Activated naive CD4-positive, alpha-beta T cell (primary cell): ENCODE measurements at places on chromosomes 2 and 18.

DNA sequence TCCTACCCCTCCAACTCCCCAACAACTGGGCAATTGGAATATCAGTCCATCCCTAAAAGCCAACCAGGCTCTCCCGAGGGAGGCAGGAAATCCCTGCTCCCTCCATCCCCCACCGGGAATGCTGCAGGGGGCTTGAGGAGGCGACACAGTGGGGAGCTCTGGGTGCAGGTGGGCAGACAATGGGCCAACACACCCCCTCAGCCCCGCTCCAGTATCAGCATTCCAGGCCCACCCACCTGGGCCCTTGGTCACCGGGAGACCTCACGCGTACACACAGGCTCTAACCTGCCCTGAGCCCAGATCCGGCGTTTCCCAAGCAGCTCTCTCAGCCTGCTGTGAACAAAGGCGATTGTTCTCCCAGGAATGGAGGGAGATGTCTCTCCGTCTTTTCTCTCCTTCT, 37.6 kb upstream of the FZD7 start:
- DNase-seq: no peak

DNA sequence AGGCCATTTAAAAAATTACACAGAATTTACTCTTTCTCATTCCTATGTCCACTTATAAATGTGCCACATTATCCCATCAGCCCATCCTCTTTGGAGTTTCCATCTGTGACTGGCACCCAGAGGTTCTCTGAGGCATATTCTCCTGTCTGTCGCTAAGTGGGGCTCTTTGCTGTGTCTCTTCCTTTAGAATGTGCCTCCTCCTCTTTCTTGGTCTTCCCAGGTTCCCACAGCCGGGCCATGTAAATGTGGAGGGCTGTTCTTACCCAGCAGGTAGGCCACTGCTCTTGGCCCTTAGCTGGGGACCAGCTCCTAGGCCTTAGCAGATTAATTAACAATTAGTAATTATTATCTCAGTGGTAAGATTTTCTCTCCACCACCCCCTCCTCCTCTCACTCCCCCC, 167.0 kb downstream of the INSIG2 start:
- DNase-seq: no peak

DNA sequence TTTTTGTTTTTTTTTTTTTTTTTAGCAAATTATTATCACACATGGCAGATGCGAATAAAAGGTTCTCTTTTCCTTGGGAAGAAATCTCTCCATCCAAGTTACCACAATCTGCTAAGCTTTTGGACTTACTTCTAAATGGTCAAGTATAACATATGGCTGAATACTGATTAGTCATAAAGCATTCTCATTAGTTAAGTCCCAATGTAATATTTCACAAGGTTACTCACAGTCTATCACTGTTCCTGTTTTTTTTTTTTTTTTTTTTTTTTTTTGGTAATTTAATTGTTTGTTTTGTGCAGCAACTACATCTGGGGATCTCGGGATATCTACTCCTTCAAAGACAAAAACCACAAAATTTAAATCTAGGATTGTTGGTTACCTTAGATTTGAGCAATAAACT, 771.7 kb downstream of the CPS1 start:
- DNase-seq: no peak

GRCh38 chr18:79353267-79353666, 42.5 kb upstream of the NFATC1 start:
- no peak for DNase-seq

- no peak for DNase-seq
These were observed 316.6 kb upstream of the MEX3C start for GRCh38 chr18:51514128-51514527.

- DNase-seq: no peak
These were observed 12.5 kb downstream of the OTOF start for GRCh38 chr2:26465266-26465925.

- DNase-seq: no peak
These were observed 122.8 kb downstream of the SLC4A10 start for GRCh38 chr2:161746891-161747535.

DNA sequence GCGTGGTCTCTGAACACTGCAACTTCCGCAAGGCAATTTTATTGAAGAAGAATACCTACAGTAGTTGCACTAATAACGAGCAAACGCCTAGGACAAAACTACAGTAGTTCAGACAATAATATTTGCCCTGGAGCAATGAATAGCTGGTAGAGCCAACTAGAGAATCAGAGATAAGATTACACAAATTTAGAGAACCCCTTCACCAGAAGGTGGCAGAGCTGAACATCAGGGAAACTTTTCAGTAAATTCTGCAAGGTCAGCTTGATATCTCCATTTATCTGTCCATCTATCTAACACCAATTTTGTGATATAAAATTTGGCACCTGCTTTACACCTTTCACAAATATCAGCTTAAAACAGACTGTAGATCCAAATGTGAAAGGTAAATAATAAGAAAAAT, 43.8 kb downstream of the CDH19 start:
- DNase-seq: no peak

GRCh38 chr2:230697676-230698075, 15.0 kb upstream of the CAB39 start:
- no peak for DNase-seq

GRCh38 chr2:27705851-27706622, 42.3 kb downstream of the SLC4A1AP start:
- no peak for DNase-seq

DNA sequence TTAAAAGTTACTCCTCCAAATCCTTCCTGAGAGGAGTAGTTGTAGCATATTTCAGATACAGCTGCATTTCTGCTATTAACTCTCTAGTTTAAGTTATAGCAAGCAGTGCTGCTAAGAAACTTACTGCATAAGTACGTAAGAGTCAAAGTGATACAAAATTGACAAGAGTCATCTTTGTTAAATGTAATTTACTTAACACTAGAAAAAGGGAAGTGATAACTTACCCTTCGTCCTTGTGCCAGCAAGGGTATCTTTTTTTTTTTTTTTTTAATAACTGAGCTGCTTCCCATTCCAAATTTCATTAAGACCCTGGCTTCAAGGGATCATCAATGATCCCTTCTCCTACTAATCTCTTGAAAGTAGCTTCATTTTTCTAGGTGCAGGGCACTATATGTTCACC, 493.0 kb downstream of the PLCL1 start:
- DNase-seq: no peak

GRCh38 chr2:124662946-124663644, 638.0 kb downstream of the CNTNAP5 start:
- DNase-seq: no peak

DNA sequence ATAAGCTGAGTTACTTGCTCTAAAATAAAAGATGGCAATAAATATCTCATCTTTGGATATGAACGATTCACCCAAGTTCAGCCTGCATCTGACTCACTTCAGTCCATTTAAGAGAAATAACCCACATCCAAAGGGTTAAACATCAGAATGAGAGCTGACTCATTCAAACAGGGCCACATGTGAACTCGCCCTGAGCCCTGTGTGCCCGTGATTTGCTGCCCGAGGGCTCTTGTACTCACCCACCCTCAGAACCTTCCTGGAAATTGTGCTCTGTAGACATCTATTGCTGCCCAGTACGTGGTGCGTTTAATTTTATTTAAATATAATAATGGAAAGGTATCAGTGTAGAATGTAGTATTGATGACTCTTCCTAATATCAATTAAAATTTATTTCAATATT, 66.9 kb upstream of the RBM44 start:
- DNase-seq: no peak

GRCh38 chr2:222943820-222944219, 83.0 kb downstream of the ACSL3 start:
- no peak for DNase-seq

GRCh38 chr2:195756218-195756942, 99.4 kb downstream of the SLC39A10 start:
- DNase-seq: no peak

GRCh38 chr2:182186132-182186735, 200.6 kb downstream of the PPP1R1C start:
- DNase-seq: no peak

- DNase-seq: no peak
These were observed 49.0 kb downstream of the NCOA1 start for GRCh38 chr2:24540011-24540477.

- no peak for DNase-seq
These were observed 271.8 kb downstream of the MBD2 start for GRCh38 chr18:53952700-53953099.

- DNase-seq: no peak
These were observed 134.5 kb downstream of the MEIS1 start for GRCh38 chr2:66569321-66569851.

DNA sequence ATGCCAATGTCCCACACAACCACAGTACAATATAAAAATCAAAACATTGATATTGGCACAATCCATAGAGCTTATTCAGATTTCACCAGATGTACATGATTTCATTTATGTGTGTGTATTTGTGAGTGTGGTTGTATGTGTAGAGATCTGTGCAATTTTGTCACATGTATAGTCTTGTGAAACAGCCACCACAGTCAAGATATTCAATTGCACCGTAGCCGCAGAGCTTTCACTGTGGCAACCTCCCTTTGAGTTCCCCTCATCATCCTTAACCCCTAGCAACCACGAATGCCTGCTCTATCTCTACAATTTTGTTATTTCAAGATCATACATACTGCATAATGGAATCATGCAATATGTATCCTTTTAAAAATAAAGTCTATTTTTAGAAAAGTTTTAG, 391.3 kb downstream of the SETBP1 start:
- DNase-seq: no peak
